ENCODE measurements at places on chromosomes 2 and 18.
A peak's percentile ranks its signal among the peaks of the same experiment; 100 is the strongest.

DNA sequence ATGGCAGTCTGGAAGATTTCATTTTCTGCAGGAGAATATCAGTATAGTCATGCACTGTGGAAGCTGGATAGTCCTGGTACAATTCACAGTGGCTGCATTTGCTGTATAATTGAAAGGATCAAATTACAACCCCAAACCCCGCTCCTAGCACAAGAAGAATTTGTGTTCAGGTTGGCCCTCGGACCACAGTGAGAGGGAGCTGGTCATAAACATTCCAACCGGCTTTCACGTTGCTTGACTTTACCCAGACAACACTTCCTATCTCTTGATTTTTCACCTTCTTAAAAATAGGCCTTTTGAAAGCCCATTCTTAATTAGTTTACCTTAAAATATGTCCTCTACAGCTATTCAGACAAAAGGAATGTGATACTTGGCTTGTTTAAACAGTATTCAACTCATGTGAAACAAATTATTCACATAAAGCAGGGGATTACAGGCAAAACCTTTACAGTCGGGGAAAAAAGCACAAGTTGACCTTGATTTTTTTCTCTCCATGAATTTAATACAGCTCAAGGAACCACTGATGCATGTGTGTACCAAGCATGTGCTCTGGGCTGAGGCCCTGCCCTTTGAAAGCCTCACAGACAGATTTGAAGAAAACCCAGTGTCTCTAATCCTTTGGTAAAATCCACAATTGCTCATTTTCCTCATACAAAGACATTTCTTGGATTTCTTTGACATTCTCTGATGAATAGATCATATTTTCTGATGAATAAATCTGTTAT lies 143.0 kb upstream of the SOX11 start:
- peak; percentile 63 for DNase-seq

- DNase-seq = no peak
Measured at GRCh38 chr18:79788734-79789085, 9.0 kb upstream of the KCNG2 start.

DNA sequence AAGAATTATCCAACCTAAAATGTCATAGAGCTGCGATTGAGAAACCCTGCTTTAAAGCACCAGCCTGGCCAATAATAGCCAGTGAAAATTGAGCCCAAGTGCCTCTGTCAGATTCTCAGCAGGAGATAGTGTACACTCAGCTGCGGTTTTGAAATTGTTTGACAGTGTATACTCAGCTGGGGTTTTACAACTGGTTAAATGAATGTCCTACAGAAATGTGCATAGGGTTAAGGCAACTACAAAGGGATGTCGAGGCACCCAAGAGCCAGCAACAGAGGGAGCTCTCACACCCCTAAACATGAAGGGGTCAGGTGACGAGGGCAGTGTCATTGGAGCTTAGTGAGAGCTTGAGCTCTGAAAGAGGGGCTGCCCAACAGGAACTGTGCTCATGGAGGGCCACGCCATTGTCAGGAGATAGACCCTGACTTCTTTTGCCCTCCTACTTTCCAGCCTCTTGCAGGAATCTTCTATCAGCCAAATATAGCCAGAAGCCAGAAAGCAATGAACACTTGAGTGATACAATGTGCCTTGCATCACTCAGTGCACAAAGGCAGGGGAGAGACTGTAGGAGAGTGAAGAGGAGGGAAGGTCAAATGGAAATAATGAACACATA lies 15.1 kb downstream of the ACTG2 start:
- peak; percentile 24 for DNase-seq

GRCh38 chr2:220209093-220209492 lies 581.7 kb downstream of the SLC4A3 start:
- no peak for DNase-seq

DNA sequence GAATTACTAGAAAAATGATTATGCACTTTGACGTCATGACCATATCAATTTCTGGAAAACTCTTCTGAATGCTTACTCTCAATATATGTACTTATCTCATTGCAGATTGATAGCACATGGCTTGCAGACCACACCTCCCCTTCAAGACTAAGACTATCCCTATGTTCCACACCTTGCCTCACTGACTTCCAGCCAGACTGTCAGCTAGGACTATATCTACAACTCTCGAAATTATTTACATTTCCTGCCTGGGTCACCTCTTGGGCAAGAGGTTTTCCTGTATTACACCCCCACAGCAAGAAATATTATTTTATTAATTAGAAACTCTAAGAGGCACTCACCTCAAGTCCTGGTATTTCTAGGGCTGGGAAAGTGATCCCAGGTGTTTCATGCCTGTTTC lies 236.6 kb downstream of the CYRIA start:
- no peak for DNase-seq

- DNase-seq = no peak
Measured at GRCh38 chr2:30680121-30680520, 127.1 kb downstream of the CAPN13 start.

DNA sequence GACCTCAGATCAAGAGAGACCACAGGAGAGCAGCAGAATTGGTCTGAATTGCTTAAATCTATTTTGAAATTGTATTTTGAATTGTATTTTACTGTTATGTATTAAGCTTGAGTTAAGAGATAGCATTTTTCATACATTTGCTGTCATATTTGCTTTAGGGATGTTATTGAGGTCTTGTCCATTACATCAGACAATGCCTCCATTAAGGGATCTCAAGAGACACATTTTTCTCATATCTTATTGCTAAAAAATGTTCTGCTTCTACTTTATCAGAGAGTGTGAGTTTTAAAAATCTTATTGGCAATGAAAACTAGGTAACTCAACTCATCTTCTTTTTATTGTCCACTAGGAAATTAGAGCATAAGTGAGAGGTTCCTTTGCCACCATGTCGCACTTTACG lies 66.8 kb upstream of the CTAGE1 start:
- DNase-seq = no peak

DNA sequence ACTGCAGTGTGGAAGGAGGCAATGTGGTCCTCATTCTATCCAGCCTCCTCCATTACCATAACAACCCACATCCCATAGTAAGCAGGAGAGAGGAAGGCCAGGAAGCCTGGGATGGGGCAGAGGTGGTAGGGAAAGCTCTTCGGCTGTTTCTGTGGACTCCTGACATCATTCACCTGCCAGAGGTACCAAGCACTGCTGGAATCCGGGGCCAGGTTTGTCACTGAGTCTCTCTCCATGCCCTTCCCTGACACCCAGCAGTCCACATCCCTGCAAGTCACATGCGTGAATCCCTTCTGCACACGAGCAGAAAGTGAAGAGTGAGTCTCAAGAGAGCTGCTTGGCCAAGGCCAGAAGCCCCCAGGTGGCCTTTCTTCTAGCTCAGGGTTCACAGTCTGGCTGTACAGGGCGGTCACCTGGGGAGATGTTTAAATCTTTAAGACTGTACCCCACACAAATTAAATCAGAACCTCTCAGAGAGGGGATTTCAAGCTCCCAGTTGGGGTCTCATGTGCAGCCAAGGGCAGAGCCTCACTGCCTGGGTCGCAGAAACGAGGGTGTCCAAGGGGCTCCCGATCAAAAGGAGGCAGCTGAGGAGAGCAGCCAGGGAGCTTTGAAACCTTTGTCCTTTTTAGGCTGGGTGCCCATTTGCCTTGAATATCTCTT lies 94.2 kb downstream of the ARMC9 start:
- no peak for DNase-seq

DNA sequence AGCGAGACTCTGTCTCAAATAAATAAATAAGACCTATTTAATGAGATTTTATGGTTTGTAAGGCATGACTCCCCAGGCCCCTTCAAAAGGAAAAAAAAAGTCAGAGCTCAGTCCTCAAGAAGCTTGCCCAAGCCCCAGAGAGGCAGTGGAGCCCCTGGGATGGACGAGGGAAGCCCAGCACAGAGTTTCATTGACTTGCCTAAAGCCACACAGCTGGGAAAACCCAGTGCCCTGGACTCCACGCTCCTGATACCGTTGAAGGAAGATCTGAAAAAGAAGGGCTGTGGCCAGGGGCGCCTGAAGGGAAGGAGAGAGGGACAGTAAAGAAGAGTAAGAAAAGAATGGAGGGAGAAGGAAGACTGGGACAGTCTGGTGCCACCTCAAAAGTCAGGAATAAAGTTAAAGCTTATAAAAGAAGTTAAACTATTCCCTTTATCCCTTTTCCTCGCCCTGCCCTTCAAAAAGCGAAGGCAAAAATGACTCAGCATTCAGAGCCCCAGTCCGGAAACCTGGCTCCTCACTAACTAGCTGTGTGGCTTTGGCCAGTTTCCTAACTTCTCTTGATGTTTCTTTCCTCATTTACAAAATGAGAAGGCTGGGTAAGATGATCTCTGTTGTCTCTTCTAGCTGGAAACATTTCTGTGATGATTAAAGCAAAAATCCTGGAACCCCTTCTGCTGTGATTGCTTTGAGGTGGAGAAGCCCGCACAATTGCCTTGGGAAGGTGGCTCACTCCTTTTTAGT lies 46.7 kb downstream of the LYPD1 start:
- DNase-seq = peak; percentile 42

DNA sequence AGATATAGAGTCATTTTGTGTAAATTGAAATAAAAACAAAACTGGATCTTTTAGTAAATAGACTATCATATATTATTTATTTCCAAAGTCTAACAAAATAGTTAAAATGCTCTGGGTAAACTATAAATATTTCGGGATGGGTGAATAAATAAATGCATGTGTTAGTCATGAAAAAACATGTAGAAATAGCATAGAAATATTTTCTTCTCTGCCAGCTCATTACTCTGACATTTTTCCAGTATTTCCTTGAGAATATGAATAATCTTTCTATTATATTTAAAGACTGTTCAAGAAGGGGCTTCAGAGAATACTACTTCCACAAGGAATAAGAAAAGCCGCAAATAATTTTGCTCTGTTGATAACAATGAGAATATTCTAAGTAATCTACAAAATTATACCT lies 880.4 kb downstream of the TRIB2 start:
- DNase-seq = no peak

GRCh38 chr2:181374781-181375675 lies 82.2 kb upstream of the ITGA4 start:
- peak; percentile 61 for DNase-seq

DNA sequence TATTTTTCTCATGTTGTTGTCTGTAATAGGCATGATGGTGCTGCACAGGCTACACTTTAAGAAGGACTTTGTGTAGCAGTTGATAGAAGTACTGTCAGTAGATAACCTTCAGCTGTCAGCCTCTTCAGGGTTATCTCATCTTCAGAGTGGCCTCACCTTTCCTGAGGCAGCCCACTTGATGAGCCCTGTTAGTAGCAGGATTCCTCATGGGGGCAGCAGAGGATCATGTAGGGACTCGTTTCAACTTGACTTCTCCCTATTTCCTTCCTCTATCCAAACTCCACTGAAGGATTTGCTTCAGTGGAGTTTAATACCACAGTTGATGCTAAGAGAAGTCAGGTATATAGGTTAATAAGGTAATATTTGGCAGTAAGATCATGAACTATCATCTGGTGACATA lies 530.3 kb upstream of the FSIP2 start:
- DNase-seq = no peak

DNA sequence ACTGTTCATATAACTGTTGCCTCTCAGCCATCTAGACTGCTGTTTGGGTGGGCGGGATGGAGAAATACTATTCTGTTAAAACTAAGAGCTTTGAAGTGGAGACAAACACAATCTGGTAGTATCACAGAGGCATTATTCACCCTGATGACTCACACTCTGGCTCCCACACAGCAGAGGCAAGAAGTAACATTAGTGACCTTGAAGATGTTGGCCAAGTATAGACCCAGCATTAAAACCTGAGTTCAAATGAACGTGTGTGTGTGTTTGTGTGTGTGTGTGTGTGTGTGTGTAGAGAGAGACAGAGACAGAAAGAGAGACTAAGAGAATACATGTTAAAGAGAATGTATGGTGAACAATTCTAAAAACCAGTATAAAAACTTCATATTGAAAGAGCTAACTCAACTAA lies 22.5 kb upstream of the ACVR1 start:
- DNase-seq = peak; percentile 65

GRCh38 chr2:232888099-232888836 lies 18.2 kb downstream of the SNORC start:
- DNase-seq = no peak

- no peak for DNase-seq
Measured at GRCh38 chr2:206324869-206325268, 50.4 kb downstream of the ZDBF2 start.

- DNase-seq = no peak
Measured at GRCh38 chr2:171540437-171540836, 18.2 kb downstream of the CYBRD1 start.

- no peak for DNase-seq
Measured at GRCh38 chr2:105541189-105542050, 142.6 kb upstream of the FHL2 start.

DNA sequence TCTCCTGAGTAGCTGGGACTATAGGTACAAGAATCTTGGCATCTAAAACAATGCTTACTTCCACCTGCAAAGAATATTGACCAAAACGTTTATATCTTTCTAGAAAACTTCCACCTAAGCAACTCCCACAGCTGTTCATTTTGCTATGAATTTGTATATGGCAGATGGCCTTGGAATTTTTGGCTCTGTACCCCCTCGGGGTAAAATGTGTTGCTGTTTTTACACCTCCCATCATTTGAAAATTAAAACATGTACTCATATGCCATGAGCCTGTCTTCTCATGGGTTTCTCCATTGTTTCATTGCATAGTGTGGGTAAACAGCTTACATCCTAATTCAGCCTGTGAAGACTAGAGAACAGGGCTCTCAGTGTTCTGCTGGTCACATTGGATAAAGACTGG lies 853.6 kb upstream of the SOX11 start:
- no peak for DNase-seq

GRCh38 chr2:115294999-115295398 lies 852.6 kb downstream of the DPP10 start:
- no peak for DNase-seq

GRCh38 chr2:144288438-144288837 lies 231.5 kb downstream of the ZEB2 start:
- peak; percentile 9 for DNase-seq

DNA sequence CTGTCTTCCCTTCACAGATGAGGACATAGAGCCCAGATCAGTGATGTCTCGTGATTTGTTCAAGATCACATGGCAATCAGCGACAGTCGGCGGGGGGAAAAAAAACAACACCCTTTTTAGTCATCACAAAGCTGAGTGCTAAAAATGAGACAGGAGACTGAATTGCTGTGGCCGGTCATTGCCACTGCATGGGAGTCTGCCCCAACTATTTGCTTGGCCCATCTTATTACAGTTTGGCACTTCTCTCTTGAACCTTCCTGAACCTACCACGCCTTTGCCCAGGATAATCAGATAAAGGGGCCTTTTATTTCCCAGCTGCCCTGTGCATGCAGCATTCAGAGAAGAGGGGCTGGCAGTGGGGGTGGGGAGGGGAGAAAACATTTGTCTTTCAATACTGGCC lies 42.7 kb downstream of the SETBP1 start:
- no peak for DNase-seq

DNA sequence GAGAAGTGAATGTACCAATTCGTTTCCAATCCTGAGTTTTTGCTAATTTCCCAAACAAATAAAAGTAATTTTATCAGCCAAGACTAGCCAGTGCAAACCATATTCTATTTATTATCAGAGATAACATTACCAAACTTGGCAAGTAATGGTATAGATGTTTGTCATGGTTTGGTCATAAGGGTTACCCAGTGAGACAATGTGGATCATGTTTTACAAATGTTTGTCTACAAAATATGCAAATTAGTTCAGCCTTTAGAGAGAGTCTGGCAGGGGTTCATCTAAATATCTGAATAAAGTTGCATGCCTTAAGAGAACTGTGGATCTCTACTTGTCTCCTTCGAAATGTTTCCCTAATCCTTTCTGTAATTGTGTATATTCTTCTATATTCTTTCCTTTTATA lies 152.2 kb downstream of the KCNH7 start:
- no peak for DNase-seq

GRCh38 chr2:238061315-238062202 lies 758 bp downstream of the SCLY start:
- no peak for DNase-seq

- DNase-seq = no peak
Measured at GRCh38 chr2:88199912-88200682, 30.0 kb downstream of the THNSL2 start.
